ENCODE measurements at places on chromosomes 16 and 17.

DNA sequence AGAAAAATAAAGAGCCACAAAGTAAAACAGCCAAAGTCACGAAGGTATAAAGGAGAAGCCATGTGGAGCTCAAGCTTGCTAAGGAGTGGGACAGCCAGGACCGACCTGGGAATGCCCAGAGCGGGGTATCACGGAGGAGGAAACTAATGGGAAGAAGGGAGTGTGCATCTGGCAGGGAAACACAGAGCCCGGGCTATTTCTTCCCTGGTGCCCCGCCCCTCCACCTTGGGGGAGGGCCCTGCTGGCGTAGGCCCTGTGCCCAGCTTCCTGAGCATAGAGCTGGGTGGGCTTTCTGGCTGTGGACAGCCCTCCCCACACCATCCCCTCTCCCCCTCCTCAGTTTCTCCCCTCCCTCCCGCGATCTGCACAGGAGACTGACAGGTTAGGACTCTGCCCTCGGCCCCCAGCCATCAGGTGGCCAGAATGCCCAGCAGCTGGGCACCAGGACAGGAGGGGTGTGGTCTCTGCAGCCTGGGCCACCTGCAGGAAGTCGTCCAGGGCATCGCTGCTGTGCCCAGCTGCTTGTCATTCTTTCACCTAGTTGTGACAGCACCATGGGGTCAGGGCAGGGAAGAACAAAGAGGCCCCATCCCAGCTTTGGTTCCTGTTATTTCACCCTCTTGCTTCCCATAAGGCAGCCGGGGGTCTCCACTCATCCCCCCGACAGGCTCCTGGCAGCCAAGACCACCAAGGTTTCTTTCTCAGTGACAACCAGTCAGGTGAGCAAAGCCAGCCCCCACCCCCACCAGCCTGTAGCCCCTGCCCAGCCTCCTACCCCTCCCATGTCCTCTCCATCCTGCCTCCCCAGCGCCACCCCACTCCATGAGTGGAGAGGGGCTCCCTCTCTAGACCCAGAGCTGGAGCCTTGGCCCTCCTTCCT lies 7.1 kb upstream of the DCAF7 start:
- no peak for DNase-seq

GRCh38 chr17:44006272-44006597 lies 1.8 kb downstream of the NAGS start:
- DNase-seq: no peak

DNA sequence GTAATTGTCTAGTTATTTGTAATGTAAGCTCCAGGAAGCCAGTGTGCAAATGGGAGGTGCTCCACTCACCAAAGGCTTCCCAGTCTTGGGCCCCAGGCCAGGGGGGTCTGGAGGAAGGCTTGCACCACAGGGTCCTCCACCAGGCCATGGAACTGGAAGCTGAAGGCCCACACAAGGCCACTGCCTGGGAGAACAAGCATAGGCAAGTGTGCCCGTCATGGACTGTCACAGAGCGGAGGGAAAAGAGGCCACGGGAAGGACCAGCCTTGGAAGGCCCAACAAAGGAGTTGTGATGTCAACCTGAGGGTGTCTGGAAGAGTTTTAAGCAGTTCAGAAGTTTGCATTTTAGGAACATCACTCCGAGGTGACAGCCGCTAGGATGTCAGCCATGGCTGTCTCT lies 3.0 kb upstream of the SRRM2 start:
- DNase-seq: no peak

GRCh38 chr17:181245-182049 lies at the start of gene DOC2B:
DOC2B (minus strand) TSS chr17:181650; CDS start chr17:181479, 171 bp downstream.
- no peak for DNase-seq

GRCh38 chr17:1582374-1582773 lies 19.8 kb upstream of the PITPNA start:
- no peak for DNase-seq

- DNase-seq: no peak
Observed at GRCh38 chr17:79113699-79114457, 39.3 kb downstream of the ENGASE start.

DNA sequence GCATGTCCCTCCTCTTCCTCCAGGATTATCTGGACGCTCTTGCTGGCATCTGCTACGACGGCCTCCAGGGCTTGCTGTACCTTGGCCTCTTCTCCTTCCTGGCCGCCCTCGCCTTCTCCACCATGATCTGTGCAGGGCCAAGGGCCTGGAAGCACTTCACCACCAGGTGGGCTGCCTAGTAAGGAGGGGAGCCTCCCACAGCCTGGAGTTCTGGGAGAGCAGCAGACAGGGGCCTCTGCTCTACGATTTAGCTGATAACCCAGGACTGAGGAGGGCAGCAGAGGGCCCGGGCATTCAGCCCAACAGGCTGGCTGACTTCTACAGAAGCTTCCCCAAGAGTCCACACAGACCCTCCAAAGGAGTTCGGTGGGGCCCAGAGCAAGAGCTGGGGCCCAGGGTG lies 21.8 kb upstream of the DNAI2 start:
- DNase-seq: no peak

GRCh38 chr16:72221630-72222024 lies 49.7 kb upstream of the PMFBP1 start:
- DNase-seq: no peak

- DNase-seq: peak; percentile 80
Observed at GRCh38 chr16:48629531-48629930, 19.6 kb upstream of the N4BP1 start.

DNA sequence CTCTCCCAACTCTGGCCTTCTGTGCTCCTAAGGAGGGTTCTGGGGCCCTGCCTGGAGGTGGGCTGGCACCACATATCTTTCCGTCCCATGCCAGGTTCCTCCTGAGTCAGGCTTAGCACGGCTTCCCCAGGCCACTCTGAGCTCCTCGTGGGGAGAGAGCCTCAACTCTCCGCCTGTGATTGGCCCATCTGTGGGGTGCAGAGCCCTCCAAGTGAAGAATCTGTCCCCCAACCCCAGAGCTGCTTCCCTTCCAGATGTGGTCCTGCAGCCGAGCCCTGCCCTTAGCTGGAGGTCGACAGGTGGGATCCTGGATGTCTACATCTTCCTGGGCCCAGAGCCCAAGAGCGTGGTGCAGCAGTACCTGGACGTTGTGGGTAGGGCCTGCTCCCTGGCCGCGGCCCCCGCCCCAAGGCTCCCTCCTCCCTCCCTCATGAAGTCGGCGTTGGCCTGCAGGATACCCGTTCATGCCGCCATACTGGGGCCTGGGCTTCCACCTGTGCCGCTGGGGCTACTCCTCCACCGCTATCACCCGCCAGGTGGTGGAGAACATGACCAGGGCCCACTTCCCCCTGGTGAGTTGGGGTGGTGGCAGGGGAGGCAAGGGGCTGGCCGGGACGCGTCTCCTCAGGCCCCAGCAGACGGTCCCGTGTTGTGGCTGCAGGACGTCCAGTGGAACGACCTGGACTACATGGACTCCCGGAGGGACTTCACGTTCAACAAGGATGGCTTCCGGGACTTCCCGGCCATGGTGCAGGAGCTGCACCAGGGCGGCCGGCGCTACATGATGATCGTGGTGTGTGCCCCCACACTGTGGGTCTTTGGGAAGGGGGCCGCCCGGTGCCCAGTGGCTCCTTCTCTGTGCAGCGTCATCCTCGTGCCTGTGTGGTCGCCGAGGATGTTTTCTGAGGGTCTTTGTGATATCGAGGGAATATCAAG lies 6.9 kb downstream of the GAA start:
- no peak for DNase-seq

DNA sequence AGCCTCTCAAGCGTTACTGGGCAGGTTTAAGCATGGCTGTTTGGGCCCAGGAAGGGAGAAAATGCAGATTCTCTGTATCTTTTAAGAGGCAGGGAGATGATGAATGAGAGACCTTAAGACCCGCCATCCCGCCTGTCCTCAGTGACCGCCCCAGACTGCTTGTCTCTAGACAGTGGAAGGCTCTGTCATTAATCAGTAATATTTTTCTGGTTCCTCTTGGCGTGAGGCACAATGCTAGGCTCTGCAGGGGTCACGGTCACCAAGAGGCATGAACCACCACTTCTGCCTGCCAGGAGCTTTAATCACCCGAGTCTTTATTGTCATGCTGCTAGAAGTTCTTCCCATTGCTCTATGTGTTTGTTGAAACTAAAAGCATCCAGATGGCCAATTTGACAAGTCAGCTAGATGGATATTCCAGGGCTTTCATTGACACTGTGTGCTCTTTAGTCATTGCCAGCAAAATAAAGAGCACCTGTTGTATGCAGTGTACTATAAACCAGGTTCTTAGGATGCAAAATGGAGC lies 3.2 kb downstream of the SLC6A2 start:
- DNase-seq: no peak

GRCh38 chr17:3870871-3871306 lies 22.0 kb downstream of the CAMKK1 start:
- no peak for DNase-seq

GRCh38 chr16:10708969-10709368 lies 14.2 kb upstream of the TEKT5 start:
- DNase-seq: no peak

- DNase-seq: no peak
Observed at GRCh38 chr17:47837401-47838039, 3.6 kb downstream of the SCRN2 start.

DNA sequence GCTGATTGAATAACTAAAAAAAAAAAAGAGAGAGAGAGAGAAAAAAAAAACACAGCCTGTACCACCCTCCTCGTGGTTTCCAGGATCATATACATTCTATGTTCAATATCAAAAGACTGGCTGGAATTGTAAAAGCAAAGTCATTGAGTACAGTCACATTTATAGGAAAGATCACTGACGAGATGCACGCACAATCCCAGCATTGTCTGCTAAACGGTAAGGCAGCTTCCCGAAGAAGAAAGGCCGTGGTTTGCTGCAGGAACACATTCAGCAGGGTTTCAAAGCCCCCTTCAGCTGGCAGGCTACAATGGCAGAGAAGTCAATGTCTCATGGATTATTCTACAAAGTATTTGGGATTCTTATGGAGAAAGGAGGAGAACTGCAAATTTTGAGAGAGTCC lies 9.3 kb downstream of the NQO1 start:
- no peak for DNase-seq

GRCh38 chr17:33124871-33125551 lies 133.4 kb downstream of the SPACA3 start:
- DNase-seq: no peak

DNA sequence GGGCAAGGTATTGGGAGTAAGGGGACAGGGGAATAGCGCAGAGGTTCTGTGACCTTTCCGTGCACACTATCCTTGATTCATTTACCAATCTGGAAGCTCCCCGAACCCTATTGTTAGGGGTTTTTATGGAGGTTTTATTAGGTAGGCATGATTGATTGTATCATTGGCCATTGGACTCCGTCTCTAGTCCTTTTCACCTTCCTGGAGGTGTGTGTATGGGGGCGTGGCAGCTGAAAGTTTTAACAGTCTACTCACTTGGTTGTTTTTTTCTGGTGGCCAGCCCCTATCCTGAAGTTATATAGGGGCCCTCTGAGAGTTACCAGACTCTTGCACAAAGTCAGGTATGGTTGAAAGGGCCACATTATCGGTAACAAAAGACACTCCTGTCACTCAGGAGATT lies 23.0 kb downstream of the MAP2K4 start:
- no peak for DNase-seq

DNA sequence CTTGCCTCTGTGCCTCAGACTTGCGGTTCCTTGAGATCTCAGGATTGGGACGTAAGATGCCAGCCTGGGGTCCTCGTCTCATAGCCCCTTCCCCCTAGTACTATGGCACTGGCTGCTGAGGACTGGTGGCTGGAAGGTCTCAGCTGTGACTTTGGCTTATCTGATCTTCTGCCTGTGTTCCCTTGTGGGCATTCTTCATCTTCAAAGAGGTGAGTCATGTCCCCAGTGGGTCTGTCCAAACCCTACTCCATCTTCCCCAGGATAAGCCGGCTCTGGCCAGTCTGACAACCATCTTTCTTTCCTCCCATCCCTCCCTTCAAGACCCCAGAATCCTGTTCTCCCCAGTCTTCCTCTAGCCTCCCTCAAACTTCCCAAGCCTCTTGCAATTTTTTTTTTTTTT lies 3.6 kb downstream of the CD19 start:
- DNase-seq: no peak

GRCh38 chr16:10828851-10829366 lies 10.3 kb upstream of the TVP23A start:
- DNase-seq: peak; percentile 90

- DNase-seq: no peak
Observed at GRCh38 chr17:82772026-82772425, 20.2 kb downstream of the TBCD start.

GRCh38 chr16:18937390-18937789 lies 11.2 kb upstream of the SMG1 start:
- DNase-seq: no peak

GRCh38 chr16:4133897-4134372 lies 17.7 kb upstream of the ADCY9 start:
- no peak for DNase-seq

DNA sequence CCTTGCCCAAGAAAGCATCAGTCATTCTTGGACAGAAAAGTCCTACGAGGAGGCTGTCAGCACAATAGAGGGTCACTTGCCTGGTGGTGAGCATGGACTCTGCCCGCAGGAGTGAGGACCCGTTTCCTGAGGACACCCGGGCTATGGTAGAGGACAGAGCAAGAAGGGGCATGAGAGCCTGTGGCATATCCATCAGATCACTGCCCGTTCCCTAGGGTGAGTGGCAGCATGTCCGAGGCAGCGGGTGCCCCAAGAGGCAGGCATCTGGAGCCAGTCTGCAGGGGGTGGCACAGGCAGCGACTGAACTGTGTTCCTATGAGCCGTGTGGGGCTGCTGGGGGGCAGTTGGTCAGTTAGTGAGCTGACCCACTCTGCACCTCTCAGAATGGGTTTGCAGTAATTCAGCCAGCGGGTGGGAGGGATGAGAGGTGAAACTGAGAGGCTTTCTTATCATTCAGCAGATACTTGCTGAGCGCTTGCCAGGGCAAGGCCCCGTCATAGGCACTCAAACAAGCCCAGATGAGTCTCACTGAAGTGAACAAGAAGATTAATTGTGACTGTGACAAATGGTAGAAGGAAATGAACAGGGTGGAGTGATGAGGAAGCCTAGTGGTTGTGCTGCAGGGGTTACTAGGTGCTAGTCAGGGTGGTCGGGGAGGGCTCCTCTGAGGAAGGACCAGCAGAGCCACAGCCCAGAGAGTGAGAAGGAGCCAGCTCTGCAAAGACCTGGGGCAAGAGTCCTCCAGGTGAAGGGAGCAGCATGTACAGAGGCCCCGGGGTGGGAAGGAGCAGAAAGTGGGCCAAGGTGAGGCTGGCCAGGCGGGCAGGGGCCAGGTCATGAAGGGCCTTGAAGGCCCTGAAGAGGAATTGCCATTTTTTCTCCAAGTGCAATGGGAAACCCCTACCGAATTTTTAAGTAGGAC lies 87.9 kb downstream of the CLEC16A start:
- no peak for DNase-seq

DNA sequence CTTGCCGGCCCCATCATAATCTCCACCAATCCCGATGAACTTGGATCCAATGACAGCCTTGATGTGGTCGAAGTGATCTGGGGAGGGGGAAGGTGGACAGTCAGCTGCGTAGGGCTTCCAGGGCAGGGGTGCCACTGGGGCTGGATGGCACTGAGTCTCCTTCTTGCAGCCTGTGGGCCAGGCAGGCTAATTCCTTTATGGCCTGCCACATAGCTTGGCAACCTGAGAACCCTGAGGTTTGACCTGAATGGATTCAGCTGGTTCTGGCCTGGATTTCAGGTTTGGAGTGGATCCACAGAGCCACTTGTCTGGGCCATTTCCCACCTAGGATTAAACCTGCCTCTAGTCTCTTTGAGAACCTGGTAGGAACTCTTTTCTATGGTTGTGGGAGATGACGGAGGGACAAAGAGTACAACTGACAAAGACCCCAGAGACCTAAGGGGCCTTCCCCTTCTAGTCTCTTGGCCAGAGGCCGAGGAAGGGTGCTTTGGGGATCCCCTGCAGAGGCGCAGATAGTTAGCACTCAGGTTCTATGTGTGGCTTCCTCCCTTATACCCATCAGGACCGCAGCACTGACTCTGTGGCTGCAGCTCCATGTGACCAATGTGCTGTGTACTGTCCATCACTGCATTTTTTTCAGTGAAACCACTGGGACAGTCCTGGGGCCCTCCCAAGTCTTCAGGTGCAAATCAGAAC lies 9.2 kb upstream of the DPEP3 start:
- DNase-seq: no peak
